ENCODE measurements at places on chromosomes 12 and 14.

GRCh38 chr14:95346820-95347219 is 27.1 kb upstream of the CLMN start:
- no peak for DNase-seq

DNA sequence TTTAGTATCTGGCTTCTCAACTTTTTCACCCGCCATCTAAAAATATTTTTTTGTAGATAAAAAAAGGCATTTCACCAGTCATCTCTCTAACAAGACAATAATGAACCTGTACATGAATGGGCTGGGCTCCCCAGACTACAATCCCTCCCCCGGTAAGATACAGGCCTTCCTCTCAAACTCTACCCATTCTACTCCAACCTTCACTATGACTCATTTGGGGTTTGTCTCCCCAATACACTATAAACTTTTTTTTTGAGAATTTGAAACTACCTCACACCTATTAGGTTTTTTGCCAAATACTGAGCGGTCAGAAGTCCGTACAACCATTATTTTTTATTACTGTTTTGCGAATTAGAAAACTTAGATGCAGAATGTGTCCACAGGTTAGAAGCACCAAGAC is 784 bp downstream of the RPL6 start:
- DNase-seq, result no peak

DNA sequence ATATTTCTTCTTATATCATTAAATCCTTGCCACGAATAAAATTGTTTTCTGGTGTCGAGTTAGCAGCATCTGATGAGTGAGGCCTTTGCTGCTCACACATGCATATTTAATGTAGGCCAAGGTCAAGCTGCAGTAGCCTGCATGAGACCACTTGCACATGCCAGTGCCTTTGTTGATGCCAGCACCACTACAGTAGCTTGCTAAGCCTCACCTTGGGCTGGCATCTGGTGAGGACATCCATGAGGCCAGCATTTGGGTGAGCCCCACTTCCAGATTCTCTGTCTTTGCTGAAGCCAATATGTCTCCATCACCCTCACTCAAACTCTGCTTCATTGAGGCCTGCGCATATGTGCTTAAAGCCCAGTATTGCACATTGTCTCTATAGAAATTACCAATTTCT is 8.0 kb downstream of the CCDC59 start:
- DNase-seq, result no peak

GRCh38 chr14:86296173-86296572 is 766.2 kb downstream of the FLRT2 start:
- DNase-seq, result peak; percentile 93

GRCh38 chr12:106085213-106085612 is 53.5 kb downstream of the NUAK1 start:
- DNase-seq, result no peak

- DNase-seq, result no peak
Observed at GRCh38 chr14:85293612-85294234, 236.2 kb upstream of the FLRT2 start.

- no peak for DNase-seq
Observed at GRCh38 chr12:89928467-89928866, 219.8 kb upstream of the ATP2B1 start.

DNA sequence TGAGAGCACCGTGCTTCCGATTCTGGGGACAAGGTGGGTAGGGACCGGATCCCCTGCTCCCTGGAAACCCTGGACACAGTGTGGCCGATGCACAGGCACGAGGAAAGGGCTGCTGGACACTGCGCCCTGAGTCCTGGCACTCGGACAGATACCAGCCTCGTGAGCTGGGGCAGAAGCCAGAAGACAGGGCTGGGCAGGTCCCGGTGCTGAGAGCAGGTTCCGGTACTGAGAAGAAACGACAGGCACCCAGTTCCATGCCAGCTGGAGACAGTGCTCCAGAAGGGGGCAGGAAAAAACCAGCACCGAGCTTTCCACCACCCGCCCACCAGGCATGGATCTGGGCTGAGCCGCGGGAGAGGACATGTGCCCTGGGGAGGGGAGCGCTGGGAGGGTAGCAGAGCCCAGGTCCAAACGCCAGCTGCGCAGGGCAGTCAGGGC is 6.5 kb downstream of the XRCC3 start:
- DNase-seq, result no peak

GRCh38 chr12:4272424-4273272 is 914 bp upstream of the CCND2 start:
- no peak for DNase-seq

DNA sequence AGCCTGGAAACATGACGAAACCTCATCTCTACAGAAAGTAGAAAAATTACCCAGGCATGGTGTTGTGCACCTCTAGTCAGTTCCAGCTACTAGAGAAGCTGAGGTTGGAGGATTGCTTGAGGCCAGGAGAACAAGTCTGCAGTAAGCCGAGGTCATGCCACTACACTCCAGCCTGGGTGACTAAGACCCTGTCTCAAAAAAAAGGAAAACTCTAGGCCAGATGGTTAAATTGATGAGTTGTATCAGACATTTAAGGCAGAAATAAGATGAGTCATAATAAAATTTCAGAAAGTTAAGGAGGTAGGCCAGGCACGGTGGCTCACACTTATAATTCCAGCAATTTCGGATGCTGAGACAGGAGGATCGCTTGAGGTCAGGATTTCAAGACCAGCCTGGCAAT is 10.7 kb downstream of the EIF2S1 start:
- no peak for DNase-seq

- DNase-seq, result no peak
Observed at GRCh38 chr12:115398311-115398781, 714.4 kb upstream of the TBX3 start.

GRCh38 chr14:39218171-39218769 is 15.4 kb upstream of the MIA2 start:
- no peak for DNase-seq

DNA sequence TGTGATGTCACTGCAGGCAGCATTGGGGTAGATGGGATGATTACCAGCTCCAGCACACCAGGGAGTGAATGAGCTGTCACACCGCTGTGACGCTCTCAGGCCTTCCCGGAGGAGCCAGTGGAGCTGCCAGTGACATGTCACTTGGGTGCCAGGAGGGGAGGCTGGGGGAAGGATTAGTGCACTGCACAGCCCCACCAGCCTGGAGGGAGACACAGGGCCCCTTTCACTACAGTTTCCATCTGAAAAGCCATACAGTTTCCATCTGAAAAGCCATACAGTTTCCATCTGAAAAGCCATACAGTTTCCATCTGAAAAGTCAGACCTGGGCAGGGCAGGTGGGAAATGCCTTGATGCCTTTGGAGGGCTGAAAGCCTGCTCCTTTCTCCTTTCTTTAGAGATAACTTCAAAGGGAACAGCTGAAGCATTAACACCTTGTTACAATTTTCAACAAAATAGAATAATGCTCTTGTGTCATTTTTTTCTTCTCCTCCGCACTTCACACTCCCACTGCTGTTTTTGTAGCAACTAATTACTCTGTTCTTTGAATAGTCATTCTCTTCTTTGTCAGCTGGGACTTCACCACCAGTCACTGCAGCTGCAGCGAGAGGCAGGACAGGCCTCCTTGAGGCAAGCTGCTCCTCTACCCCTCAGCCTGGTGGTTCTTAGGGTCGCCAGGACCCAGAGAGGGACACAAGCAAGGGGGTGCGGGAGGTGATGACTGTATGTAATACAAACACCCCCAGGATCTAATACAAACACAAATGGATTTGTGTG is 256.9 kb upstream of the RGS6 start:
- DNase-seq, result no peak

DNA sequence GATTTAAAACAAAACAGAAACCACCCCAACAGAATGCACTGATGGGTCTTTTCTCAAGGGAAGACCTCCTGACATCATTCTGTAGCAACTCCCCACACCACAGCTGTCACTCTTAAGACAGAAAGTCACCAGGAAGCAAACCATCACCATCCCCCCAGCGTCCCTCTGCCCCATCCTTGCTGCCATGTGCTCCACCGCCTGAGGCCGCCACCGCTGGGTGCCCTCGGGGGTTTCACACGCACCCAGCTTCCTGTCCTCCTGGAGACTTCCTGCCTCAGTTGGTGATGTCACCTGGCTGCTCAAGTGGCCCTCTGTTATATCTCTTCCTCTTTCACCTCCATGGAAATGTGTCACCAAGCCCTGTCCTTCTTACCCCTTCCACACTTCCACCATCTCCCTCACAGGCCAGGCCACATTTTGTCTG is 71.4 kb upstream of the GPR68 start:
- no peak for DNase-seq

- DNase-seq, result no peak
Observed at GRCh38 chr12:1305063-1305434, 289.3 kb downstream of the FBXL14 start.

- no peak for DNase-seq
Observed at GRCh38 chr14:52926953-52927352, 23.9 kb downstream of the FERMT2 start.

Data from NCI-H2107 (cell line).